Activated CD8-positive, alpha-beta T cell treated with anti-CD3 and anti-CD28 coated beads, Interleukin-2, amount 10 ng/mL, durations not matched to agents 7 days and 5 days (primary cell): ENCODE measurements at places on chromosomes 7 and 10. TPM values are rescaled to one million over a fixed set of nuclear protein-coding genes. Genes with fewer than 3 reads are reported as not detected.

Gene CAV1
- total RNA-seq: not detected

- DNase-seq: no peak
These were observed 165.4 kb downstream of the KIAA1217 start for GRCh38 chr10:24374134-24374915.

DNA sequence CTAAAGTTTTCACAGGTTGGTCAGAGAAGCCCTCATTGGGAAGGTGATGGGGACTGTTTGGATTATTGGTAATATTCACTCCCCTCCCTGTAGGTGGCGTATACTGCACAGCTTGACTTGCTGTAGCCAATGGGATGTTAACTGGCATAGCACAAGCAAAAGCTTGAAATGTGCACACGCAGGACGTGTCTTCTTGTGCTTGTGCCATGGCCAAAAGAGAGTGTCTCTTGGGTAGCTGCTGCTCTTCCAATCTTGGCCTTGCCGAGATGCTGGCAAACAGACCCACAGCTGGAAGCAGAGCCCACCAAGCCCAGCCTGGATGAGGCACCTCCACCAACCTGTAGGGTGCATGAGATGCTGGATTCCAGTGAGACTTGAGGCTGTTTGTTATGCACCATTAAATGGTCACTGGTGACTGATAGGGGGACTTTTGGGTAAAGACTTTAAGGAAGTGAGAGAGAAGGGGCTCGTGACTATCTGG lies 266.0 kb downstream of the GRID1 start:
- DNase-seq: peak; percentile 27

GRCh38 chr10:71053169-71053895 lies 159.0 kb upstream of the UNC5B start:
- no peak for DNase-seq

DNA sequence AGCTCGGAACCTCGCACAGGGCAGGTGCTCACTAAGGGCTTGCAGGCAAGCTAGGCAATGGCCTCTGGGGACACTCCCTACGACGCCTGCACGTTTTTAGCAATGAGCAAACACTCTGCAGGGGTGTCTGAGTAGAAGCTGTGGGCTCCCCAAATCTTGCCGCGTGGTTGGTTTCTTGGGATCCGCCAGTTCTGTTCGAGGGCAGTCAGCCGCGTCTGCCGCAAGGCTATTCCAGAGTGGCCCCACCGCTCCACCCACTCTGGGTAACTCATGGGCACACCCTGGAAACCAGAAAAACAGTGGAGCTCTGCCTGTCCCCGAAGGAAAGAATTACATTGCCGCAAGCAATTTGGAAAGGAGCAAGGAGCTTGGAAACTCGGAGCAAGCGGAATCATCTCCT lies 189.3 kb upstream of the LYZL2 start:
- no peak for DNase-seq
